Osteoblast (primary cell): ENCODE measurements at places on chromosomes 13 and 19. TPM values are rescaled to one million over a fixed set of nuclear protein-coding genes. Genes with fewer than 3 reads are reported as not detected.
A peak's percentile ranks its signal among the peaks of the same experiment; 100 is the strongest.

DNA sequence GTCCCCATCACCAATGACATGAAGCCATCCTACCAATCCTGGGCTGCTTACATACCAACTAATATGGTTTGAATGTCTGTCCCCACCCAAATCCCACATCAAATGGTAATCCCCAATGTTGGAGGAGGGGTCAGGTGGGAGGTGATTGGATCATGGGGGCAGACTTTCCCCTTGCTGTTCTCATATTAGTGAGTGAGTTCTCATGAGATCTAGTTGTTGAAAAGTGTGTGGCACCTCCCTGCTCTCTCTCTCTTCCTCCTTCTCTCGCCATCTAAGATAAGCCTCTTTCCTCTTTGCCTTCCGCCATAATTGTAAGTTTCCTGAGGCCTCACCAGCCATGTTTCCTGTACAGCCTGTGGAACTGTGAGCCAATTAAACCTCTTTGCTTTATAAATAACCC lies 53.6 kb upstream of the FAM124A start:
- H3K27me3 ChIP-seq, result peaks cover 19% of the 10 kb centered on the region
- H3K4me1 ChIP-seq, result no peaks in the 10 kb centered on the region
- no peak for DNase-seq
- H3K27ac ChIP-seq, result no peak overlapping the region

TYROBP gene
- total RNA-seq, result 0.36 TPM in 1 of 2 replicates, not detected in the other

- H3K4me1 ChIP-seq, result peaks cover 21% of the 10 kb centered on the region
- no peak overlapping the region for H3K4me3 ChIP-seq
- no peak overlapping the region for H3K27ac ChIP-seq
- H3K36me3 ChIP-seq, result no peaks in the 10 kb centered on the region
These were observed 49.3 kb downstream of the DLEU7 start for GRCh38 chr13:50794226-50794625.

DNA sequence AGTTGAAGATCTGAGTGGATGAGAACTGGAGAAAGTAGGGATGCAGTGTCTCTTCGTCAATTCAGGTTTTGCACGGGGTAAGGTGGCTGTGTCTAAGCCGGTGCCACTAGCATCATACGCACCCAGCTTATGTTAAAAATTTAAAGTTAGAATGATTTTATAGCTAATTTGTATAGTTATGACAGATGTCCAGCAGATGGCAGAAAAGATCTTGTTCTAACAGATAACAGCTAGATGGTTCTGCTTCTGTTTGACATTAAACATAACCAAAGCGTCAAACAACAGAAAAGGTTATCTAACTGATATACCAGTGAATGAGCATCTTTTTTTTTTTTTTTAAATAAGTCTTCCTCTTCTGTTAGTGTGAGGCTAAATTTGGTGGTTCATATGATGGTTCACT lies 18.8 kb upstream of the EDDM13 start:
- no peaks in the 10 kb centered on the region for H3K4me1 ChIP-seq
- H3K27me3 ChIP-seq, result no peaks in the 10 kb centered on the region
- no peak overlapping the region for H3K27ac ChIP-seq
- no peak overlapping the region for H3K4me3 ChIP-seq
- DNase-seq, result peak; percentile 57

DNA sequence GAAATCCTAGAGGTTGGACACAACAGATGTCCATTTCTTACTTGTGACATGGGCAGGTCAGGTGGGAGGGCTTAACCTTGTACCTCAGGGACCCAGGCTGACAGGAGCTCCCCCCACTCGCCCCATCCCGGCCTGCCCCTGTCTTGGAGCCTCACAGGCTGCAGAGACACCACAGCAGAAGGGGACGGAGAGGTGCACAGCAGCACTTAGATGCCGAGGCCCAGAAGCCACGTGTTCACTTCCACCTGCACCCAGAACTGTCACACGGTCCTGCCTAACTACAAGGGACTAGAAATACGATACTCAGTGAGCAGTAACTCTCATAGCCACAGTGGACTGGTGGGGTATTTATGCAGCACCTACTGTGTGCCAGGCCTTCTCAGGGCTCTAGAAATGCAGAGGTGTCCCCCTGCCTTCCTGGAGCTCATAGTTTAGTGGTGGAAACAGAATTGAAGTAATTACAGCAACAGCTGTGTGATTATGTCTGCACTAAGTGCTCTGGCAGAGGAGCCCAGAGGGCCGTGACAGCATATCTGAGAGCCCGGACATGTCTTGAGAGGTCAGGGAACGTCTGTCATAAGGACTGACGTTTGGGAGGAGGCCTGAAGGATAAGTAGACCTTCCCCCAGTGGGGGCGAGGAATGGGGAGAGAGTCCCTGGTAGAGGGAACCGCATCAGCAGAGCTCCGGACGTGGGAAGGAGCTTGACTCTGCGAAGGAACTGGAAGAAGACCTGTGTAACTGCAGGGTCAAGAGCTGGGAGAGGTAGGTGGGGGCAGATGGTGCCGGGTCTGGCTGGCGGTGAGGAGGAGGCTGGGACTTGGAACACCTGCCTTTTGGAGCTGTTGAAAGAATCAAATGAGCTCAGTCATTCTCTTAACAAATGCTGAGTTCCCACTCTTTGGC lies 130.0 kb downstream of the SIPA1L3 start:
- no peak for DNase-seq
- H3K4me1 ChIP-seq, result peaks cover 54% of the 10 kb centered on the region
- peak overlapping the region; percentile 97 for H3K27ac ChIP-seq
- no peaks in the 10 kb centered on the region for H3K36me3 ChIP-seq
- no peak overlapping the region for H3K4me3 ChIP-seq
- no peaks in the 10 kb centered on the region for H3K27me3 ChIP-seq

- no peak for DNase-seq
- no peak overlapping the region for H3K4me3 ChIP-seq
- no peaks in the 10 kb centered on the region for H3K36me3 ChIP-seq
These were observed 100.4 kb downstream of the DCLK1 start for GRCh38 chr13:36030670-36031331.

- no peaks in the 10 kb centered on the region for H3K36me3 ChIP-seq
- no peak overlapping the region for H3K27ac ChIP-seq
- H3K4me1 ChIP-seq, result no peaks in the 10 kb centered on the region
- H3K27me3 ChIP-seq, result peaks cover 13% of the 10 kb centered on the region
- no peak for DNase-seq
These were observed 45.0 kb upstream of the TDRD3 start for GRCh38 chr13:60351855-60352615.

CADM4 gene
- 1.2 and 1.4 TPM in 2 replicates for total RNA-seq

- H3K27ac ChIP-seq, result no peak overlapping the region
- H3K27me3 ChIP-seq, result no peaks in the 10 kb centered on the region
- H3K4me3 ChIP-seq, result no peak overlapping the region
- H3K4me1 ChIP-seq, result peaks cover 4% of the 10 kb centered on the region
- H3K36me3 ChIP-seq, result peaks cover 10% of the 10 kb centered on the region
These were observed 12.8 kb downstream of the MOB3A start for GRCh38 chr19:2083174-2083854.

DNA sequence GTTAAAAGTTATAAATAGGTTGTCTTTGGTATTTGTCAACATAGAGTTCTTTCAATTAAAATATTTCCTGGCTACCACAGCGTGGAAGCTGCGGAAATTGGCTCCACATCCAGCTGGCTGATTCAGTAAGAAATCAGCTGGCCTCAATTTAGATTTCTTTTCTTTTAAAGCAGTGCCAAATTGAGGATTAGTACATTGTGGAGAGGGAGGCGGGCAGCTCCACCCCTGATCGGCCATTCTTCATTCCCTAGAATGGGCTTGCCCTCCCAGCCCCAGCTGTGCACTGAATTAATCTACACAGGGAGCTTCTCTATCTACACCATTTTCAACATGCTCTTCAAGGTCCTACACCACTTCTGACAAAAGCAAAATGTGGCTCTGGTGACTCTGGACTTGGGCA lies 624.8 kb downstream of the DACH1 start:
- no peak overlapping the region for H3K4me3 ChIP-seq
- H3K36me3 ChIP-seq, result no peaks in the 10 kb centered on the region
- H3K4me1 ChIP-seq, result no peaks in the 10 kb centered on the region
- no peak for DNase-seq

GRCh38 chr13:66974174-66974573 lies 256.0 kb downstream of the PCDH9 start:
- H3K4me1 ChIP-seq, result no peaks in the 10 kb centered on the region
- H3K36me3 ChIP-seq, result no peaks in the 10 kb centered on the region
- no peaks in the 10 kb centered on the region for H3K27me3 ChIP-seq
- no peak overlapping the region for H3K27ac ChIP-seq
- no peak for DNase-seq

GRCh38 chr19:30696514-30696913 lies 324.3 kb downstream of the ZNF536 start:
- H3K36me3 ChIP-seq, result no peaks in the 10 kb centered on the region
- no peak overlapping the region for H3K27ac ChIP-seq
- H3K27me3 ChIP-seq, result peaks cover 12% of the 10 kb centered on the region
